Hippocampal formation (tissue), 2 donors: ENCODE measurements at places on chromosomes 6 and 20.

- no peak for DNase-seq
Observed at GRCh38 chr6:132063204-132063603, 112.0 kb upstream of the CCN2 start.

DNA sequence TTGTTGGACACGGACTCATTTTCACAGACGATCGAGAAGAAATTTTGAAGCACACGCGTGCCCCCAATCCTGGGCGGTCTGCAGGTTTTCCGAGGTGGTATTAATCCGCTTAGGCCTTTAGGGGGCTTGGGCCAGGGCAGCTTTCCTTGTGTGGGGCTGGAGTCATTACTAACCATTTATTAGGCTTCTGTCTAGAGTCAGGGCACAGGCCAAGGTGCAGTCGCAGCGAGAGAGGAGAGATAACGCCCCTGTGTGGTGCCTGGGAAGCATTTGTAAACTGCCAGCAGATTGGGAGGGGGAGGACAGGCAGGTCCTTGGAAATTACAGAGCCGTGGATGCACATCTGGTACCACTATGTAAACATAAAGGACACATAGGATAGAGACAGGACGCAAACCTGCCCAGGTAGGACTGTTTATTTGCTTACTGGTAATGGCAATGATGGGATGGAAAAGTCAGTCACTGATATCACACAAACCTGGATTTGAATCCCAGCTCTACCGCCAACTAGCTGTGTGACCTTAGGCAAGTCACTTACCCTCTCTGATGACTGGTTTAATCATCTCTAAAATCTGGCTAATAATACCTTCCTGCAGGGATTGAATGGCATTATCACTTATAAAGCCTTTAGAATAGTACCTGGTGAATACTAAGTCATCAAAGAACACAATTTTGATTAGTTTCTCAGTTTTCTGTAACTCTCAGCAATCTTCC, 76.4 kb downstream of the TMEM242 start:
- DNase-seq = no peak

DNA sequence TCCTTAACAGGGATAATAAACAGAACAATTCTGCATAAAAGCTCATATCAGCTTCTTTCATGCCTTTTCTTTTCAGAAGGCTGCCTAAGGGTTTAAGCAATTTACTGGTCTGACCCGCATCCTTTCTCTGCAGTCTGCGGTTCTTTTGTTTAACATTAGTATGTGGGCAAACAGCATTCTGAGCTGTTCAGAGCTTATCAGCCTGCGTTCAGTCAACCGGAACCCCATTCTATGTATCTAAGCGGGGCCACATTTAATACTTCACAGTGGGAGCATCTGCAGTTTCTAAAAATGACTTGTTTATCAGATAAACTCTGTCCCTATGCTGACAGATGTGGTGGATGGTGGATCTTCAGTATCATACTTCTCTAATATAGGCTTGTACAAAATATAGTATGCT, 758.9 kb upstream of the MMS22L start:
- DNase-seq = no peak

DNA sequence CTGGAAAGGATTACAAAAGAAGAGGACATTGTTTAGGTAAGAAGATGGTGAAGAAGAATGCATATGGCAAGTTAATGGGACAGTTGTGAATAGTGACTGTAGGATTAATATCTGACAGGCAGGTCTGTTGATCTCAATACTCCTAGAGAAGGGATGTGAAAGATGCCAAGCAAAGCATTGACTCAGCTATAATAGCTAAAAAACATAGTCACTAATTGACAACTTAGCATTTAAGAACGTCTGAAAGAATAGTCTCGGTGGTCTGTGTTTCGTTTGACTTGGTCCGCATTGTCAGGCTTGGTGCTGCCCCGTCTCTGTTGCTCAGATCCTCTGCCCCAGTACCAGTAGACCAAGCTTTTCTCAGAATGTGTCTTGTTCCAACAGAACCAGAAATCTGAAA, 65.9 kb downstream of the HIVEP1 start:
- DNase-seq = no peak

- DNase-seq = no peak
Observed at GRCh38 chr6:167956983-167957492, 40.4 kb upstream of the KIF25 start.

- peak; percentile 33 for DNase-seq
Observed at GRCh38 chr20:16158090-16158975, 414.9 kb downstream of the KIF16B start.

- no peak for DNase-seq
Observed at GRCh38 chr6:43173591-43174262, 2.7 kb downstream of the SRF start.

DNA sequence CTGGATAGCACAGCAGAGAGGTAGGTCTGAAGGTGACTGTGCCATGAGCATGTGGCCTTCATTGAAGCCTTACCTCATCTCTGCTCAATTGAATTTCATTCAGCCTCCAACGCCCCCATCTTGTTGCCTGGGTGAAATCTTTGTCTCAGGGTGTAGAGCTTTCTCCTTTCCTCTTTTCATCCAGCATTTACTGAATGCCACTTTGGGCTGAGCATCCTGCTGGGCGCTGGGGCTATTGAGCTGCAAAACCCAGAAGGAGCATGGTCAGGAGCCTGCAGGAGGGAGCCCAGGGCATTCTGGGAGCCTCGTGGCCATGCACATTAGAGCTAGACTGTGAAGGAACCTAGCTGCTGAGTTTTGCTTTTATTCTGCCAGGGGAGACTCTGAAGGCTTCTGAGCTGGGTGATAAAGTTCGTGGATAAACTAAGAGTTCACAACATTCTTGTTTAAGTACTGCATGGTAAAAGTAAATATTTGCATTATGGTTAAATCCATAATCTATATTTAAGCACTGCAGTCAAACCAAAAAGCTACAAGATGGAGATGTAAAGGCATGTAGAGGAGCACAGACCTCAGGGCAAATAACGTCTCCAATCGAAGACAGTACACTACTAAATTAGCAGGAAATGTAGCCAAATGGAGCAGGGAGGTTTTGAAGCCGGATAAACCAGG, 13.2 kb upstream of the ASXL1 start:
- no peak for DNase-seq

DNA sequence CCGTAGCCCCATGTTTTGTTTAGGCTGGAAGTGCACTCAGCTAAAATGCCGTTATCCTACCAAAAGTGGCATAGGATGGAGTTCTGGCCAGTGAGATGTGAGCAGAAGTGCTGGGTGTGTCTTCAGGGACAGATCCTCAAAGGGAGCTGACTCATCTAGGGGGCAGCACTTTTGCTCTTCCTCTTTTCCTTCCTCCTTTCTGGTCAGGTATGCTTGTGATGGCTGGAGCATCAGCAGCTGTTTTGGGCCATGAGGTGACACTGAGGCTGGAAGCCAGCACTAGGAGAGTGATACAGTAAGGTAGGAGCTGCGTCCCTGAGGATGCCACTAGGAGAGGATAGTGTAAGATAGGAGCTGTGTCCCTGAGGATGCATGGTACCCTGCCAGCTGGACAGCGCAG, 4.6 kb upstream of the OSBPL2 start:
- no peak for DNase-seq

GRCh38 chr20:50350510-50351249, 159.5 kb upstream of the PTPN1 start:
- no peak for DNase-seq

GRCh38 chr6:150898399-150899170, 33.1 kb downstream of the MTHFD1L start:
- DNase-seq = no peak

GRCh38 chr20:58058421-58059259, 169.8 kb downstream of the ANKRD60 start:
- DNase-seq = no peak

- DNase-seq = no peak
Observed at GRCh38 chr20:4603724-4604123, 118.0 kb upstream of the PRND start.

GRCh38 chr6:129908858-129909257, 47.7 kb upstream of the TMEM244 start:
- DNase-seq = no peak

- DNase-seq = no peak
Observed at GRCh38 chr20:50659975-50660670, 31.2 kb downstream of the RIPOR3 start.

DNA sequence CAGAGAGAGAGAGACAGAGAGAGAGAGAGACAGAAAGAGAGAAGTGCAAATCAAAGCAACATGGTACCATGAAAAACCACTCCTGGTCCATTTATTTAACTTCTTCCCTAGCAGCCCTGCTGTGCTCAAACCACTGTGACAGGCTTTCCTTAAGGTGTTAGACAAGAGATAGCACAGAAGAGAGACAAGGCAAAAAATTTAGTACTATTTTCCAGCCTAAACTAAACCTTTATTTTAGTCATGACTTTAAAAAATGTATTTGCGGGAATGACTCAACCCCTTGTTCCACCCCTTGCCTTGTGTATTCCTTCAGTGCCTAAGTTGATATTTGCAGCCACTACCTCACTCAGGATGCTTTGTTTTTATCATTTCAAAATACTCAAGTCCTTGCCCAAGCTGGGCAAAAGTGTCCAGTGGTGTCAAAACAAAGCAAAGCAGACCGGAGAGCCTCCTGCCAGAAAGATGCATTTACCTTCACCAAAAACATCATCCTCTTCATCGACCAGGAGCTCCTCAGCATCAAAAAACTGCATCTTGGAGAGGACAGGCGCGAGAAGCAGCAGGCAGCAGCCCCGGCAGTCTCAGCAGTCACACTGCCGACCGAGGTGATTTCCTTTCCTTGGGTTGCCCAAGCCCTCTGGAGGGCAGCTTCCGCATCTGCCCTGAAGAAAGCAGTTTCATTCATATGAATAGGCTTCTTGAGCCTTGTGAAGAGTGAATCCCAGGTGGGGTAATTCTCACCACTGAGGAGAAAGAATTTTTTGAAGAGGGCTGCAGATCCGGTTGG, at the start of gene RIPOR2:
Gene RIPOR2 (minus strand): TSS at position 595 of the 787 bp plus-strand sequence. CDS start 62 bp downstream, at position 533.
- DNase-seq = no peak

- DNase-seq = no peak
Observed at GRCh38 chr6:135655055-135655454, 157.5 kb upstream of the AHI1 start.

GRCh38 chr6:14727494-14728395, 518.1 kb upstream of the JARID2 start:
- DNase-seq = no peak

- no peak for DNase-seq
Observed at GRCh38 chr20:62226707-62227590, 6.9 kb upstream of the HRH3 start.

- DNase-seq = no peak
Observed at GRCh38 chr6:154754152-154754551, 20.9 kb downstream of the SCAF8 start.

GRCh38 chr6:136411025-136411325, 121.3 kb upstream of the BCLAF1 start:
- DNase-seq = no peak

GRCh38 chr6:34648806-34649205, 47.8 kb downstream of the ILRUN start:
- DNase-seq = no peak

DNA sequence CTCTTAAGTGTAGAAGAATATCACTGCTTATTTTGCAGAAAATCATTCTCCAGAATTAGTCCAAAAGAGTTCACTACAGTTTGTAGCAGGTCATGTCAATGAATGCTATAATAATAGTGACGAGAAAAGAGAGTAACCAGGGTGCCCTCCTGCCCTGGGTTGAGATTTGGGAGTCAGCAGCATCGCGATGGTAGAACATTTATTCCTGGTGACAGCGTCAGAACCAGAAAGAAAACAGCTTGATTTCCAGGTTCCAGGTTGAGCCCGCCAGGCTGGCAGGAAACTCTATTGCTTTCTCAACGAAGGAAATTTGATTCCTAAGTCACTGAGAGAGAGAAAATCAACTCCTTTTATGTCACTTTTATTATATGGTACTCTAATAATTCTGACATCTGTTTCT, 550.3 kb downstream of the QKI start:
- no peak for DNase-seq

- DNase-seq = no peak
Observed at GRCh38 chr6:139060332-139060731, 31.8 kb downstream of the ABRACL start.

- no peak for DNase-seq
Observed at GRCh38 chr20:49749625-49750024, 35.9 kb upstream of the B4GALT5 start.

GRCh38 chr6:130724089-130724488, 103.1 kb upstream of the SMLR1 start:
- no peak for DNase-seq

GRCh38 chr6:6588924-6589709, 597 bp downstream of the LY86 start:
- DNase-seq = no peak

GRCh38 chr6:24430086-24430485, 27.4 kb downstream of the MRS2 start:
- DNase-seq = no peak

- no peak for DNase-seq
Observed at GRCh38 chr6:168127384-168127868, 48.4 kb upstream of the FRMD1 start.

DNA sequence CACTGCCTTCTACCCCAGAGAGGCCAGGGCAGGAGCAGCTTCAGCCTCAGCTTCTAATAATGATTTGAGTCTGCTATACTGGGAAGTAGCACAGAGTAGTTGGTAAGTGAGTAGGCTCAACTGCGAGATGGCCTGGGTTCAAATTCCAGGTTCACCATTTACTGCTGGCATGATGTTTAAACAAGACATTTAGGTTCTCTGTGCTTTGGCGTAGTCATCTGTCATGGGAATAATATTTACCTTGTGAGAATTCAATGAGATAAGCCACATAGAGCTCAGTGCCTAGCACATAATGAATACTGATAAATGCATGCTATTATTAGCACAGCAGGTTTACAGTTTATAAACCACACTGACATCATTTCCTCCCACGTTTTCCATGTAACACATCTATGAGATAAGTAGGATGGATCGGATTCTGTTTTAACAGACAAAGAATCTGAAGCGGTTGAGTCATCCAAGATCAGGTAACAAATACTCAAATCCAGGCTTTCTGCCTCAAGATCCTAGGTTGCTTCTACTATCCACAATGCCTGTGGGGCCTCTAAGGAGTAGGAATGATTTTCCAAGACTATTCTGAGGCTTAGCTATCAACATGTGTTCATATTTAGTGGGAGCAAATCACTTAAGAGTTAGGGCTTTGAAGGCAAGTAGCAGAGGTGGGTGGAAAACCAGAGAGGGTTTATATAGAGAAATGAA, 72.9 kb upstream of the DTNBP1 start:
- DNase-seq = no peak

- DNase-seq = no peak
Observed at GRCh38 chr20:42544926-42545325, 644.8 kb downstream of the PTPRT start.
